Myocyte (in vitro differentiated cells): ENCODE measurements at places on chromosomes 3 and 15.
A peak's percentile ranks its signal among the peaks of the same experiment; 100 is the strongest.

GRCh38 chr3:185699927-185700326 is 113.8 kb downstream of the SENP2 start:
- no peak for DNase-seq

- peak; percentile 27 for DNase-seq
Observed at GRCh38 chr3:194687638-194688199, 2.0 kb downstream of the FAM43A start.

GRCh38 chr15:48017747-48018146 is 103.0 kb upstream of the SLC24A5 start:
- DNase-seq = no peak

- no peak for DNase-seq
Observed at GRCh38 chr3:8665407-8665896, 20.9 kb upstream of the SSUH2 start.

GRCh38 chr3:102826636-102827035 is 391.8 kb downstream of the ZPLD1 start:
- DNase-seq = no peak

- peak; percentile 84 for DNase-seq
Observed at GRCh38 chr3:99878005-99878404, 60.3 kb downstream of the CMSS1 start.

DNA sequence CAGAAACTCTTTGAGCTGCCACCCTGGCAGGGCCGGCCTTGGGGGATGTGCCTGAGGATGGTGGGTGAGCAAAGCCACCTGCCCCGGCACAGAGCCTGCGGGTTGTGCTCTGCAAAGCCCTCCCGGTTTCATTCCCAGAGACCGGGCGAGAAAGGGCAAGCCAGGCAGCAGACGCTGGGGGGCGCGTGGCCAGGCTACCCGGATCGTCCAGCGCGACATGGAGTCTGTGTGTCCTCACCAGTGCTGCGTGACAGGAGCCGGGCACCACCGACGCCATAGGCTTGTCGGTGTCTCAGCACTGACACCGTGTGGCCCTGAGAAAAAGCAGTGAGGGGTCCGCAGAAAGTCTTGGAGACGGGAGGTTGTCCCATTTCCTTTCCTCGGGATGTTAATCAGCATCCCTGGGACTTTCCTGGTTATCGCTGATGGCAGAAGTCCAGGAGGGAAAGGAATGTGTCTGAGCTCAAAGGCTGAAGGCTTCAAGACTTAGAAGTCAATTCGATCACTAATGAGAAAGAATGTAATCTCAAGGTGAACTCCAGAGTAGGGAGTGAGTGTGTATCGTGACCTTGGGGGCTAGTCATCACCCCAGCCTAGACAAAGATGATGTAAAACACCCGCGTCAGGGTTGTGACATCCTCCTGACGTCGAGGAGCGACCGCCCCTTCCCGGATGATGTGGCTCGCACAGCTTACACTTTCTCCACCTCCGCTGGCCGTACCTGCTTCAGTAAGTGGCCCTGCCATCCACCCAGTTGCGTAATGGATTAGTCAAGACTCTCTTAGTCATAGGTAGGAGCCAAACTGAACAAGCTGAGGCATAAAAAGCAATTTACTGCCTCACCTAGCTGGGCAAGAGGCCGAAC is 36.3 kb upstream of the PLA2G4E start:
- peak; percentile 59 for DNase-seq

- peak; percentile 94 for DNase-seq
Observed at GRCh38 chr15:62453375-62453774, 288.3 kb upstream of the C2CD4B start.

DNA sequence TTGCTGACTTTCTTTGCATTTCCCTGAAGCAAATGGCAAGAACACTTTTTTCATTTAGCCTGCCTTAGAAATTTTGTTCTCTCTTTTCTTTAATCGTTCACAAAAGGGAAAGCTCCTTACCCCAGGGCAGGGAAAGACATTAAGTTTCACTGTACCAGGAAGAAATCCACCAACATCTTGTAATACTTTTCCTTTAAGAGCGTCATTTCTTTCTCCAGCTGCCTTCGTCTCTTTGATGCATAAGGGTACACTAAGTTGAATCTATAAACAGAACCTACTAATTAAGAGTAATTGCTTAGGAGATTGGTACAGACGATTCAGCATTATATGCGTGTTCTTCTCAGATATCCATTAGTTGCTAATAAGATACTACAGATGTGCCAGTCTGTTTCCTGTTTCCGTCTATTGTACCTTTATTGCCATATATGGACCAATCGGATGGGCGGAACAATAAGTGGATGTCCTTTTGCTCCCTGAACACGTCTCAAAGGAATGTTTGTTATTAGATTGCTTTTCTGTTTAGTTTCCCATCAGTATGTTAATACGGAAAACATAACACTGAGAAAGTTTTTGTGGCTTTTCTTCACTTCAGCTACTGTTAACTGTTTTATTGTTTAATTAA is 276.7 kb upstream of the RARB start:
- DNase-seq = no peak

DNA sequence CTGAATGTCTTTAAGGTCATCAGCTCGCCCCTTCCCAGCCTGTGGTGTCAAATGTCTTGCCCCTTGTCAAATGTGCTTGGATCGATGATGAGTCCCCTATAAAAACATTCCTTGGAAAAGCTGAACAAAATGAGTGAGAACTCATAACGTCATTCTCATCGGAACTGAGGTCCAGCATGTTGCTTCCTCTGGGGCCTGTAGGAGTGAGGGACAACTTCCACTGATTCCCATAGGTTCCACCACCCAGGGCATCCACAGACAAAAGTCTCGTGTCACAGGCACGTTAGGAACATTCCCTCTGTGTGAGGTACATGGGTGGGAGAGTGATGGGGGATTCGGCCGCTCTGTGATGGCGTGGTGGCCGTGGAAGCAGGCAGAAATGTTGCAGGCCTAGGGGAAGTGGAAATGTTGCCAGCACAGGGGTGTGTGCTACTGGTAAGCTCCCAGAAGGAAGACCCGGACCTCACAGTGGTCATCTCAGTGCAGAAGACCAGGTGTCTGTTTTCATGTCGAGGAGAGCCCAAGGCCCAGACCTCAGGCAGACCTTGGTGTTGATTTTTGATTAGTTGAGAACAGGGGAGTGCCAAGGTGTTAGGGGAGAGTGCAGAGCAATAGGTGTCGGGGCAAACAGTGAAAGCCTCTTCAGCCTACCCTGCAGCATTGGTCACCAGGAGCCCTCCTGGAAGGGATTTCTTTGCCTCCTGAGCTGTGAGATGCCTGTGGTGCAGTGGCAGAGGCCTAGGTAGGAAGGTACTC is 96.8 kb downstream of the SNRPN start:
- no peak for DNase-seq

DNA sequence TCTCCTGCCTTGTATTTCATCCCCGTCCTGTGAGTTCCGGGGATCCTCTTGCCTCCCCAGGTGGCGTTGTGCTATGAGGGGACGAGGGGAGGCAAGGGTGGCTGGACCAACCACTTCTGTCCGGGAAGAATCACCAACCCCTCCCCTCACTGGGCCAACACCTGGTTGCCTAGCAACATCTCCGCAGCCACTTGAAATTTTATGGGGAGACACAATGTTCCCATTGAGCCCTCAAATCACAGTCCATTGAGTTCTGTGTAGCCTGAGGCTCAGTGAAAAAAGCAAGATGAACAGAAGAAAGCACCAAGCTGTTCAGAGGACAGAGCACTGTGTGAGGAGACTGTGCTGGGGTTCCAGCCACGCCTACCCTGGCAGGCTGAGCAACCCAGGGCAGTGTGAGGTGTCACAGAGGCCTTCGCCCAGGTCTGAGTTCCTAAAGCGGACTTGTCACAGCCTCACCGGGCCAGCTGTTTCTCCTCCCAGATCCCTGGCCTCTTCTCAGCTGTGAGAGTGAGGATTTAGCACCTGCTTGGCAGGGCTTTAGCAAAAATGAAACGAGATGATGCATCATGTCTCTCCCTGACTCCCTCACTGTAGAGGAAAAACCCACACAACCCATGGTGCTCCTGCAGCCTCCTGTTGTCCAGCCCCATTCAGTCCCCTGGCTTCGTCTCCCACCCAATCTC is 76.8 kb downstream of the ATP2B2 start:
- peak; percentile 63 for DNase-seq

GRCh38 chr3:134817297-134817696 is 22.2 kb downstream of the EPHB1 start:
- DNase-seq = no peak

DNA sequence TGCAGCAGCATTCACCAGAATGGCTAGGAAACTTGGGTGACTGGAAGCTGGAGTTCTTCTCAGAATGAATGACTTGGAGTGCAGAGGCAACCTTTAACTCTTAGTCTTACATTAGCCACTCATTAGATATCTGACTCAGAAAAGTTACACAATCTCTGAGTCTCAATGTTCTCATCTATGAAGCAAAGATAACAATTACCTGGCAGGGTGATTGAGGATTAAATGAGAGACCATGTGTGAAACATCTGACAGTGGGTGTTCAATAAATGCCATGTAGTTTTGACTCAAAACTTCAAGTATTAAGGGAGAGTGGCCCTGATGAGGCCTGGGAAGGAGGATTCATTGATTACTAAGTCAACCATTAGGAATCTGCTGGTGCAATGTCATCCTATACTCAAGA is 48.3 kb downstream of the MRPL3 start:
- DNase-seq = no peak

GRCh38 chr15:77860071-77860691 is 217.3 kb downstream of the TBC1D2B start:
- DNase-seq = no peak

DNA sequence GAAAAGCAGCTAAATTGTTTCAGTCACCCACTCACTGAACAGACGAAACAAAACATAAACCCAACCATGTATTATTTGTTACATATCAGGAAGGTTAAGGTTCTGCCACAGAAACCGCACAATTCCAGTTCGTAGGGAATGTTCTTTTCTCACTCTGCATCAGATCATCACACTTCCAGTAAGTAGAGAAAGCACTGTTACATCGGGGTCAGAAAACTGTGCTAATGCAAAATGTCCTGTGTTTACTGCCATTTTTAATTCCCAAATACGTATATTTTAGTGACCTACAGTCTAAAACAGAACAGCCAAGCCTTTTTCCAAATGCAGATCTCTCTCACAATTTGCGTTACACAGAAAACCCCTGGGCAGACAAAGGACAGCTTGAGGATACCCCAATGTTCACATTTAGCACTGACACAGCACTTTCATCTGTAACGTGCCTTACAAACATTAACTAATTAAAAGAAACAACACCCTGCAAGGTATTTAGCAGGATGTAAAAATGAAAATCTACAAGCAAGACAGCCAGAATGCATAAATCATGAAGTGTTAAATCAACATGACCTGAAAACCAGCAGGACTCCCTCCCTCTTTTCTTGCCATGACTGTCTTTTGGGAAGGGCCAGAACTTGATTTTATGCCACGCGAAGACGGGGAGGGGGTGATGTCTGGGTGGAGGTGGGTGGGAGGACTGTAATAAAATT is 34.8 kb upstream of the SKIL start:
- peak; percentile 34 for DNase-seq

DNA sequence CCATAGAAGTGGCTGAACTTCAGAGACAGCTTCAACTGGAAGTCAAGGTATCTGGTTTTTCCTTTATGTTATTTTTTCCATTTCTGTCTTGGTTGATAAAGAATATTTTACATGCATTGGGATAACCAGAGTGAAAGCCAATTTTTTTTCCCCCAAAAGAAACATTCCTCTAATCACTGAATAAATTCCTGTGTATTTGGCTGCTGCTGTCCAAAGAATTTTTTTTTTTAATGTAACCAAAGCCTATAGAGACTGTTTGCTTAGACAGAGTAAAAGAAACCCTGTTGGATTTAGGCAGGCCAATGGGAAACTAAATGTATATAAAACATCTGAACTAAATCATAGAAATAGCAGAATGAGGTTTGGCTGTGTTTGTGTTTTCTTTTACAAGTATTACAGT is 75.2 kb downstream of the CGNL1 start:
- DNase-seq = no peak

DNA sequence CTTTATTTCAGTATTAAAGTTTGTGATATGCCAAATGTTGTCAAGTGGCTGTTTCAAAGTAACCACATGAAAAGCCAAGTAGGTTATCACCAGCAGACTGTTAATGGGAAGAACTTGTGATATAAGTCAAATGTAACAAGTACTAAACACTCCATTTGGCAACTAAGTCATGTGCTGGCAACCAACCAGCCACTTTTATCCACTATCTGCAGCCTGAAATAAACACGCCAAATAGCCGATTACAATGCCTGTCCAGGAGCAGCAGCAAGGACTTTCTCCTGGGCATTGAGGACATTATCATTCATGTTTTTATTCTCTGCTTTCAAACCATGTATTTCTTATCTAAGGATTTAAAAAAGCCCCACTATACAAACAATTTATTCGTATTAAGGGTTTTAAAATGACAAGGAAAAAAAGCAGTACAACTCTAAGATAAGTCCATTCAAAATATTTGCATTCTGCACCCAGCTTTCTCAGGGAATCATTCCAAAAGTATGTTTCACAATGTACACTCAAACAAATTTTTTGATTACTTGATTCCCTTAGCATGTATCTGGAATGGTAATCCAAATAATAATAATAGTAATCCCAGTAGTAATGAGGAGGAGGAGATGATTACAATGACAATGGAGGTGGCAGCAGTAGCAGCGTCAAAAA is 448.6 kb downstream of the ERC2 start:
- no peak for DNase-seq

- DNase-seq = peak; percentile 98
Observed at GRCh38 chr3:194265505-194265892, 85.6 kb downstream of the CPN2 start.

DNA sequence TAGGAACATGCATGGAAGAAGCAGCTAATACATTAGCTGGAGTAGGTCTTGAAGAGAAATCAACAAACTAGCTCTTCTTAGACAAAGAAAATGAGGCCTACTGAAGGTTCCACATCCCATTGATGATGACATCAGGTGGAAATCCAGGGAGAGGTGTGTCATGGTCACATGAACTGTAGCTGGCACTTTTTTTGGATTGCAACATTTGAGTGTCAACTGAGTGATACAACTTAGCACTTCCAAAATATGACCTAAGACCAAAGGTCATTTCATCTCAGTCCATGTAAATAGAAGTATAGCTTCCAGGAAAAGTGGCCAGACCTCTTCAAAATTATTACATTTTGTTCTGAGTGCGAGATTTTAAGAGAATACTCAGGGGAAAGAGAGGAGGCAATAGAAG is 117.2 kb upstream of the MEIS2 start:
- DNase-seq = no peak

- DNase-seq = no peak
Observed at GRCh38 chr15:94040541-94041248, 190.7 kb upstream of the MCTP2 start.

- no peak for DNase-seq
Observed at GRCh38 chr15:67762610-67763368, 62.5 kb upstream of the SKOR1 start.

- DNase-seq = no peak
Observed at GRCh38 chr3:48238531-48239085, 2.3 kb upstream of the ZNF589 start.

DNA sequence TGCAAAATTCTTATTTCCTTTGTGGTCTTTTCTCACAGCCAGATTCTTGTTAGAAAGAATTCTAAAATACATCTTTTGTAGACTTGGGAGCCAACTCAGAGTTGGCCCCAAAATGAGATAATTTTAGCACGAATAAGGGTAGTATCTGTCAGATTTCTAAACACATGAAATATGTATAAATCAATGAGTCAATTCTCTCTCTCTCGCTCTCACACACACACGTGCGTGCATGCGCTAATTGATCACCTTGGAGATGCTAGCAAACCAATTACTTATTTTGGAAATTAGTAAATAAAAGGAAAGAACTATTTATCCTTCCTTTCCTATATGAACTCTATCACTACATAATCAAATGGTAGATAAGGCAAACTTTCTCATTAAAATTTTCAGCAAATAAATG is 32.9 kb upstream of the PIK3R4 start:
- DNase-seq = no peak

GRCh38 chr15:70065006-70065722 is 32.6 kb downstream of the TLE3 start:
- DNase-seq = no peak
